Stimulated activated CD4-positive, alpha-beta T cell treated with anti-CD3 and anti-CD28 coated beads, TNF-alpha, amount 100 ng/mL, for 1 hour (primary cell): ENCODE measurements at places on chromosomes 3 and 15.

GRCh38 chr3:126390751-126391150 is 4.0 kb upstream of the CFAP100 start:
- no peak for DNase-seq

DNA sequence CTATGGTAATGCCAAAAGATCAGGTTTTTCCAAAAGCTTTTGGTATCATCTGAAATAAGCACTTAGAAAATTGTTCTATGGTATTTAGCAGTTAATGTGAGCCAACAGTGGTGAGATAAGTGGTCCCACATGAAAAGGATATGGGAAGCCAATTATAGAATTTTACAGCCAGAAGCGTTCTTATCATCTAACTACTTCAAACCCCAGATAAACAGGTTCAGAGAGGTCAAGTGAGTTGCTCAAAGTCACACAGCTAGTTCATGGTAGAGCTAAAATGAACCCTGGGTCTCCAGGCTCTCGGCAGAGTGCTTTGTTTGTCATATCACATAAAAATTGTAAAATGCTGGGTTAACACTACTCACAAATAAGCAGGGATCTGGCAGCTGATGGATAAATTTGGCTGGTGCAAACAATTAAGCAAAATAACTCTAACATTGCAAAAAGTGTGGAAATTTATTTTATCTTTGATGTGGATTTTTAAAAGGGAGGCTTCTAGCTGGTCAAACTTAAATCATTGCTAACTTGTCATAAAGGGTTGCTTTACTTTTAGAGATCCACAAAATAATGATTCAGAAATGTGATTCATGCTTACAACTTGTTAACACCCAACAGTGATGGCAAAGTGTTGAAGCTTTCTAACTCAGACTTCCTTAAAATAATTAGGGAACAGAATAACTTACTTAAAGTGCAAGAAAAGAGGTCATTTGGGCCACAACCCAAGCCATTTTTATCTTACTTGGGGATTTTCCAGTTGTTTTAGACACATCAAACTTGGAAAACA is 202.8 kb upstream of the TBC1D5 start:
- no peak for DNase-seq

DNA sequence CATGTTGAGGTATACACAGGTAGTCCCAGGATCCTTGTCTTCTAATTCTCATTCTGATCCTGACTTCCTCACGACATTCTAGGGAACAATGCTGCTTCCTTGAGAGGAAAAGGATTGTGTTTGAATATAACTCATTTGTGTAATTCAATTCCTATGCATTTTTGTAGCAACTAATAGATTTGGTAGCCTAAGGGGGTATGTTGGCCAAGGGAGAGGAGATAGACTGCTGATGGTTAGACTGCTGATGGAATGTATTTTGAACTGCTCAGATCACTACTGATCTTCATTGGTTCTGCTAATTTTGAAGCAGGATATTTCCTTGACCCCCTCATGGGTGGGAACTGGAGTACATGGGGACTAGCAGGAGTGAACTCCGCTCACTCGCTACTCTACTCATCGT is 39.7 kb downstream of the RAD54L2 start:
- no peak for DNase-seq

DNA sequence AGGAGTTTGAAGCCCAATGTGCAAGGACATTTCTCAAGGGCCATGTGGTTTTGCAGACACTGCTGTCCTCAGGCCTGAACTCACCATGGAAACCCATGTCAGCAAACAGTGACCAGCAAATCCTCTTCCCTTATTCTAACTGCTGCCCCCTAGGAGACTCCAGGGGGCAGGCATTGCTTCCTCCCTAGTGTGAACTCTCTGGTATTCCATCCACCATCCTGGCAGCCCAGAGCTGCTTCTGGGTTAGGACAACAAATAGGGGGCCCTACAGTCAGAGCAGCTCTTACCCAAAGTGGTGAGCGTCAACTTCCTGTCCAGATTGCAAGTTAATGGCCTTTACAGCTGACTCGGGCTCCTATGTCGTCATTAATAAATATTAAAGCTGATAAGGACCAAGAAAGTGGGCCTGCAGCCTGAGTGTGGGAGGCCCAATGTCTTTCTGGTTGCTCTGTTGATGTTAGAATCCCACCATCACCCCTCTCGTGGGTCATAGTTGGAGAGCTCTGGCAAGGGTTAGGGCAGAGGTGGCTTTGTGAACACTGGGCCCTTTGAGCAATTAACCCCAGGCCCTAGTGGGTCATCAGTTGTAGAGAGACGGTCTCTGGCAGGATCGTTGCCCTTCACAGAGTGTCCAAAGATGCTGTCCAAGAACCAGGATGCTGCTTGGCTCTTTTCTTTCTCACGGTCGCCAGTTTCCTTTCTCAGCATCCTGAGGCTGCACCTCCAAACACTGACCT is 41.5 kb downstream of the TGM4 start:
- DNase-seq, result no peak

DNA sequence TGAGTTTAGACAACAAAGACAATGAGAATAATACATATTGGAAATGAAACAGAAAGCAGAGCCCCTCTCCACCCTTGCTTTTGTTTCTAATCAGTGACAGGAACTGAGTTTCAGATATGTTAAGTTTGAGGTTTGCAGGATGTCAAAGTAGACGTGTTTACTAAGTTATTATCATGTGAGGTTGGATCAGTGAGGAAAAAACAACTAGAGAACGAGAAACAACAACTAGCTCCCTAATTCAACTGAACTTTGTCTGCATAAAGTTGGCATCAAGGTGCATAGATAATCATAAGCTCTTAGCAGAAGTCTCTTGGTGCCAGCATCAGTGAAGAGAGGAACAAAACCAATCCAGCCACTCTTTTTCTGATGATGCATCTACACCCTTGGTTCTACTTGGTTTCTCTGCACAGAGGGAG is 491.1 kb upstream of the NR2F2 start:
- no peak for DNase-seq

- DNase-seq, result no peak
Measured at GRCh38 chr3:55158345-55158744, 230.5 kb upstream of the LRTM1 start.

DNA sequence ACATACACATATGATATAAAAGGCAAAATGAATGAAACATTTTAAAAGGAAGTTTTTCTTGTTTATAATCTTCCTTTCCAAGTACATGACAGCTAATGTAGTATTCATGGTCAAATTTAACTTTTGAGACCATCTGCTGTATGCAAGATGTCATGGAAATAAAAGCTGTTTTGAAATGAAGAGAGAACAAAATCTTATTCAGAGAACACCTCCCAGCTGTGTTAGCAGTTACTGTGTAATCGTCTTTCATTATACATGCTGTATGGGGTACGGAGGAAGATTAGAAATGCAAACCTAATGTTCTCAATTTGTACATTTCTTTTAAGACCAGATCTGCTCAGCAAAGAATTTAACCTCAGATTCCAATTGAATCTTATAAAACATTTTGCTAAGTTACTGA is 1182.3 kb downstream of the OTOL1 start:
- no peak for DNase-seq
